ENCODE measurements at places on chromosomes 2 and 18.

DNA sequence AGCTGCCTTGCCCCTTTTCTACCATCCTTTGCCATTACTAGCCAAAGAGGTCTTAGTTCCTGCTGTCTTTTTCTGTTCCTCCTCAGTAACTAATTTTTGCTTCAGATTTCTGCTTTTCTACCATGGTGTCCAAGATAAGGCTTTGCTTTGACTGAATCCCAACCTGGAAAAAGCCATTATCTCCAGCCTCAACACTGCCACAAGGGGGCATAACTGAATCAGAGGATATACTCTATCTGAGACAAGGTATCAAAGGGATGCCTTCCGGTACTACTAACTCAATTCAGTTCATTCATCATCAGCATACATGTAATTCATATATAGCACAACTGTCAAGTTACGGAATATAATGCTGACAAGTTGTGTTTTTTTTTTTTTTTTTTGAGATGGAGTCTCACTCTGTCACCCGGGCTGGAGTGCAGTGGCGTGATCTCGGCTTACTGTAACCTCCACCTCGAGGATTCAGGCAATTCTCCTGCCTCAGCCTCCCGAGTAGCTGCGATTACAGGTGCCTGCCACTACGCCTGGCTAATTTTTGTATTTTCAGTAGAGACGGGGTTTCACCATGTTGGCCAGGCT is 11.4 kb downstream of the OSGEPL1 start:
- no peak for DNase-seq

DNA sequence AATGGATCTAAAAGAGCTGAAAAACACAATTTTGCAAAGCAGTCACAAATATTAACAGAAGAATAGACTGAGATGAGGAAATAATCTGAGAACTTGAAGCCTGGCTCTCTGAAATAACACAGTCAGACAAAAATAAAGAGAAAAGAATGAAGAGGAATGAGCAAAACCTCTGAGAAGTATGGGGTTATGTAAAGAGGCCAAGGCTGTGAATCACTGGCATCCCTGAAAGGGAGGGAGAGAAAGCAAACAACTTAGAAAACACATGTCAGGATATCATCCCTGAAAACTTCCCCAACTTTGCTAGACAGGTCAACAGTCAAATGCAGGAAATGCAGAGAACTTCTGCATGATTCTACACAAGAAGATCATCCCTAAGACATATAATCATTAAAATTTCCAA is 73.5 kb upstream of the LHCGR start:
- DNase-seq, result no peak

DNA sequence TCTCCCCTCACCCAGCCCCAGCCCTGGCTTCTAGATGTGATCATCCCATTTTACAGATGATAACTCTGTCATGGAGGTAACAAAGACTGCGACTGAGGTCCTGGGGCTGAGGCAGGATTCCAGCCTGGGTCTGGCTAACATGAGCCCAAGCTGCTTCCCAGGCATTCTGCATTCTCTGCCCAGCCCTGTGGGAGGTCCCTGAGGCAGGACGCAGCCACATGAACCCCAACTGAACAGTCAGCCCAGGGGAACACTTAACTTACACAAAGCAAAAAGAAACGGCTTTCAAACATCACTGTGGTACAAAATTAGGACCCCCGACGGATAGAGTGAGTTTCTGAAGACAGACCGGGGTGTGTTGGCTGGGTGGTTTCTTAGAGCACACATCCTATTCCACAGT is 135.3 kb downstream of the ACKR3 start:
- no peak for DNase-seq

DNA sequence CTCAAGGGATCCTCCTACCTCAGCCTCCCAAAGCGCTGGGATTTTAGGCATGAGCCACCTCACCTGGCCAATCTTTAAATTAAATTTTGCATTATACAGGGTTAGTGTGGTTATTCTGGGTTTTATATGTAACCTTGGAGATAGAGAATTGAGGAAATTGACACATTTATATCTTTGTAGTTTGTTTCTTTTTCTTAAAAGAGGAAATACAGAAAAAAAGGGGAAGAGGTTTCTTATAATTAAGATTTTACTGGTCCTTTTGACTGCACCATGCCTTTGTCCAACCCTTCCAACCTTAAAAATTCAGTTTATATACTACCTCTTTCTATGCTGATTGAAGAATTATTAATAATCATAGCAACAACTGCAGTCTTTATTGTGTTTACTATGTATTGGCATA is 210.1 kb upstream of the STON1 start:
- DNase-seq, result no peak

DNA sequence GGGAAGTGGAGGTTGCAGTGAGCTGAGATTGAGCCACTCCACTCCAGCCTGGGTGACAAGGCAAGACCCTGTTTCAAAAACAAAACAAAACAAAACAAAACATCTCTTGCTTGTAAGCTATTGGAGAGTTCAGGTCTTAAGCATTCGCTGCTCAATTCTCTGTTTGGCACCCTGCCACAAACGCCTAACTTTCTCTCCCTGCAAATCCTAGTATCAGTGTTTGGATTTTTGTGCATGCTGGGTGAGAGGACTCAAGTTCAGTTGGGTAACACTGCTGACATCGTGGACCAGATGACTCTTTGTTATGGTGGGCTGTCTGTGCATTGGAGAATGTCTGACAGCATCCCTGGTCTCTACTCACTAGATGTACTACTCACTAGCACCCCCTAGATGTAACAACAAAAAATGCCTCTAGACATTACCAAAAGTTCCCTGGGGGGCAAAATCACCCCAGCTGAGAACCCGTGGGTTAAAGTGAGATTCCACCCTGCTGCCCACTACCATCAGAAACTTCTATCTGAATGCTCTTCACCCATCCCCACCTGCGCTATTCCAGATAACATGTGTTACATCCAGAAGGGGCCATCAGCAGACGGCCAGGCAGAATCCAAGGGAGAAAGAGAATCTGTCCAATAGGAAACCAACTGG is 50.9 kb downstream of the CACNB4 start:
- DNase-seq, result no peak

DNA sequence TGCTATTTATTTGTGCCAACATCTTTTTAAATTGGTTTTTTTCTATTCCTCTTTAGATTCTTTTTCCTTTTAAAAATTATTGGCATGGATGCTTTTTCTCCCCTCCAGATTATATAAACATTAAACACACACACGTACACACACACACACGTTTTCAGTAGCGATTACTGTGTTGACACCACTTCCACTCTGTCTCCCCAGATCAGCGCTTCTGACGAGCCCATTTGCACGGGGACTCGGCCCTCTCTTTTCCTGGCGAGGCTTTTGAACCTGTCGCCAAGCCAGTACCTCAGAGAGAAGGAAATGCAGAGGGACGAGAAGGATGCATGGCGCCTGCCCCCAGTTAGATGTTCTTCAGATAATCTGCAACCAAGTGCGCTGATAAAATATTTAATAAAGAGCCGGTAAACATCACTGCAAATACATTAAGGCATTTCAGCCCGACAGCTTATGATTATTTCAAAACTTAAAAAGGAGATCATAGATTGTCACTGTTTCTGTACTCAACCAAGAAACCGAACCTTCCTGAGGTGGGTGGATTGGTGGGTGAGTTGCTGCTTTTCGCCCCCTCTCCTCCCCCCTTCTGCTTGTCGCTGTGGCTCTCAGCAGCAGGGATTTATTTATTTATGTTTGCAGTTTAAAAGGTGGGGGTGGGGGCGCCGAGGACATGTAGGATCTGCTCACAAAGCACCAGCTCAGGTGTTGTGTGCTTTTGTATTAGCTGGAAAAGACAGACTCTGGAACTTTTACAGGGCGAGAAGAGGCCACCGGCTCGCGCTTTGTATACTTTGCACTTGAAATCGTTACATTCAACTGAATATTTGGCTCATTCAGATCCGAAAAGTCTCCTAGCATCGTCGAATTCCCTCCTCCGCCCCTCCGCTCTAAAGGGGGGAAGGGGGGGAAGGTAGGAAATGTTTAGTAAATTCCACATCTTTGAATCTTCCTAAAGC is 787 bp upstream of the TBR1 start:
- no peak for DNase-seq

Data from activated T-helper 1 cell treated with anti-CD3 and anti-CD28 coated beads, Interleukin-2, amount 50 U/mL, for 16 hours (primary cell).